ENCODE measurements at places on chromosomes 6 and 20.

- no peak for DNase-seq
These were observed 81.8 kb downstream of the KIF16B start for GRCh38 chr20:16491294-16491905.

DNA sequence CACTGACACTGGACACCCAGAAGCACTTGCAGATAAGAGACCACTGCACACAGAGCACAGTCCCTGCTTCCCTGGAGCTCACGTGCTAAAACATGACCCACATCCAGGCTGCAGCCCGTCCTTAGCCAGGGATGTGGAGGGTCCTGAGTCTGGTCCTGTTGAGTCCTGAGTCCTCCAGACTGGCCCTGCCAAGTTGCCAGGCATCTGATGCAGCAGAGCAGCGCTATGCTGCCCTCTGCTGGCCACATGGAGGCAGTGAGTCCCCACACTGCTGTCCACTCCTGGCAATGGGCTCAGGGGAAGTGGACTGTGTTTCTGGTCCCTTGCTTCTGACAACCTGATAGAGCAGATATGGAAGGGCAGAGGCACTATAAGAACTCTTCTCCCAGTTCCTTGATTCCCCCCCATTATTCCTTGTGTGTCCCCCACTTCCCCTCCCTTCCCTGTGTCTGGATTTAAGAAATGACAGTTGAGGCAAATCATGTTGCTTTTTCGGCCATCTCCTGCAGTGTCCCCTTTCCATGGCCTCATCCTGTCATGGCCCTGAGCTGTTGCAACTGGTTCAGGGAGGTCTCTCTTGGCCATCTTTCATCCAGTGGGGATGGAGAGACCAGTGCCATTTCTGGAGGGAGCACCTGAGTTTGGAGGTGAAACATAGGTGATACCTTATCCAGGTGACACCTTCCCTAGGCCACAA, 86.0 kb downstream of the DHX35 start:
- peak; percentile 40 for DNase-seq

- DNase-seq = peak; percentile 36
These were observed 18.0 kb upstream of the DEFB129 start for GRCh38 chr20:208942-209566.

DNA sequence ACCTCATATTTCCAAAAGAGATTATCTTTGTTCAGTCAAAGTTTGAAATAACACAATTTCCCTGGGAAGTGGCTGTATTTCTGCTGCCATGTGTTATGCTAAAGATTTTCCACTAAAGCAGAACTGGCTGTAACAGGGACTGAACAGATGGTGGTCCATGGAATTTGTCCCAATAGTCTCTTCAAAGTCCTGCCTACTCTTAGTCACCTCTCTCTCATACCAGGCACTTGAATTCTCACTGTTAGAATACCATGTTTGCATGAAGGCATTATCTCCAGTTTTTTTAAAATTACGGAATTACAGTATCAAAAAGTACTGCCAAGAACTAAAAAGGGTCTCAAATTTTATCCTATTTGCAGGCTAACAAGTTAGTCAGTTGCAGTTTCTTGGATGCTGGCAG, 105.0 kb upstream of the HDDC2 start:
- no peak for DNase-seq

DNA sequence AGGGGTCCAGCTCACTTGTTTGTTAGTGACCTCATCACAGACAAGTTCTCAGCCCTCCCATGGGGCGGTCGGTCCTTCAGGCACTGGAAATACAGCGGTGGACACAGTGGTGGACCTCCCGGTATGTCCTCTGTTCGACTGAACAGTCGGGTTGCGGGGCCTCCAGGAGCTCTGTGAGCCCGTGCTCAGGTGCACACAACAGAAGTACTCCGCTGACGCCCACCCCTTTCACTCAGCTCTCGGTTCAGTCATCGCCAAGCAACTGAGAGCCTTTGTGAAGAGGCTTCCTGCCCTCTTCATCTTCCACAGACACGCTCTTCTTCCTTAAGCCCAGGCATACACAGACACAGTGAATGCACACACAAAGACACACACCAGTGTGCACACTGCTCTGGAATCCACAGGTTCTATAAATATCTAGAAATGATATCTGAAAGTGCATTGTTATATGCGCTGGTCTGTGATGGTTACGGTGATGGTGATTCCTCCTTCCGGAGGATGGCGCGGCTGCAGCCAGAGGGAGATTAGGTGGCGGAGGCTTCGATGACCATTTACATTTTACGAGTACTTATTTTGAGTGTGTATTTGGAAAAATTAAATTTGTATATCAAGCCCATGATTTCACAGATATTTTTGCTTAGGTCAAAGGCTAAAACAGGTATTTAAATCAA, 46.8 kb upstream of the BHLHE23 start:
- no peak for DNase-seq

DNA sequence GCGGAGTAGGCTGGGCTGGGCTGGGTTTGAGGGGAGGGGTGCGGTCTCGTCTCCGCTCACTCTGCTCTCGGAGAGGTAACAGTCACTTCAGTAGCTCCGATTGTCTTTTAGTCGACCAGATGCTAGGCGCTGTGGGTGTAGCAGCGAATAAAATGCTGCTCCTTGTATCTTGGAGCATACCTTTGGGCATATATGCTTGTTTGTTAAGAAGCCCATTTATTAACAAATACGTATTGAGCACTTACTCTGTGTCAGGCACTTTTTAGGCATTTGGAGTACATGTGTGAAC, 545 bp downstream of the ACTR5 start:
- DNase-seq = no peak

DNA sequence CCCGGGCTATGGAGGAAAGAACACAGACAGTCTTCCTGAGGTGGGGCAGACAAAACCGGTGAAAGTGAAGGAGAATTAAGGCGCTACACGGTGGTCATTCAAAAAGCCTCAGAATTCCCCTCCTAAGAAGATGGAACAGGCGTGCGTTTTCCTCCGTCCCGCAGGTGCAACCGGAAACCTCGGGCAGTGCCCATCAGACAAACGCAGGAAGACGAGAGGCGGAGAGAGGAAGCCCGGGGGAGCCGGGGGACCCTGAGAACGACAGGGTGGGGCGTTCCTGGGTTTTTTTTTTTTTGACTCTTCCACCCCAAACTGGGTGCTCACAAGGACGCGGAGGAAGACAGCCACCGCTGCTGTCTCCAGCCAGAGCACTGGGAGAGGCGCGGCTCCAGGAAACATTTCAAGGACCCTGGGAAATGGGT, 25.4 kb downstream of the TTLL2 start:
- DNase-seq = no peak

- no peak for DNase-seq
These were observed 883 bp upstream of the DBNDD2 start for GRCh38 chr20:45407067-45407745.

GRCh38 chr6:83708546-83708969, 343 bp downstream of the SNAP91 start:
- DNase-seq = no peak

DNA sequence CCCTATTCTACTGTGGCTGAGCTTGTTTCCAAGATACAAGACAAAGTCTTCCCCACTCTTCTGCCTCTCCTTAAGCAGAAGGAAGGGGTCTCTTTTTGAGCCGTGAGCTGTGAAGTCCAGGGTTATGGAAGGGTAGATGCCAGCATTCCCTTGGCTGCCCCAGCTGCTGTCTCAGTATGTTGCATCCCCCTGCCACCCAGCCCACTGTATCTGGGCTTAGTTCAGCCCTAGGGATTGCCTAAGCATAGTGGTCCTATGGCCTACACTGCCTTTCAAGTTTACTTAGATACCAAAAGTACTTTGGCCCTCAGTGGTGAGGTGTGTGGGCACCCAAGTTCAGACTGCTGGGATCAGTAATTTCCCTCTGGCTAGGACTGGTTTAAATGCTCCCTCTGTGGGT, 421.9 kb upstream of the KHDRBS2 start:
- DNase-seq = no peak

DNA sequence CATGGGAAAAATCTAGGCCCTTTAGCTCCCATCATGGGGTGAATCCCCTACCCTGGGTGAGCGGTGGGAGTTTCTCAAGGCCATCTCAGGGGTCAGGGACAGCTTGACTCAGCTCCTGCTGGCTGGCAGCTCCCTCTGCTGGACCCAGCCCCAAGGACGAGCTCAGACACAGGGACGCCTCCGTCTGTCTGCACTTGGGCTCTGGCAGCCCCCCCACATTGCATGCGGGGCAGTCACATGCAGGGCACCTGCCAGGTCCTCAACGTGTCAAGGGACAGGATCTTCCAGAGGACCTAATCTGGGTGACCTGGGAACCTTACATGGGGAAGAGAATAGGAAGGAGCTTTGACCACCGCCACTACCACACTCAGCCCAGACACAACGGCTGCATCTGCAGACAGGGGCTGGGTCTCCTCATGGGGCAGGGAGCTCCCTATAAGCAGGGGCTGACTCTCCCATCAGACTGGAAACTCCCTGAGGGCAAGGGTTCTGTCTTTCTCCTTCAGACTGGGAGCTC, 173.4 kb downstream of the MRPL14 start:
- DNase-seq = no peak

- no peak for DNase-seq
These were observed 231.9 kb downstream of the CLIC5 start for GRCh38 chr6:45783716-45784115.

DNA sequence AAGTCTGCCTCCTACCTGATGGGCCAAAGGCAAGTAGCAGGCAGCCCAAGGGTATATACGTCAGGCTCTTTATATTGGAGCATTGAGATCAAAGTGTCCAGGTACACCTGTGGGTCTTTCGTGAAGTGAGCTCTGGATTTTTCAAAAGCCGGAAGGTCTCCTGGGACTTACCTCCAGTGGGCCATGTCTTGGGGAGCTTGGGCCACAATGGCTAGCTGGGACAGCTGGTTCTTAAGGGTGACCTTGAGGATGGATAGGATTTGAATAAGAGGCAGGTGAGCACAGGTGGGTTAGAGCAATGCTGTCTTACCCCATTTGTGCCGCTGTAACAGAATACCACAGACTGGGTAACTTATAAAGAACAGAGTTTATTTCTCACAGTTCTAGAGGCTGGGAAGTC, 153.4 kb downstream of the CDC5L start:
- no peak for DNase-seq

DNA sequence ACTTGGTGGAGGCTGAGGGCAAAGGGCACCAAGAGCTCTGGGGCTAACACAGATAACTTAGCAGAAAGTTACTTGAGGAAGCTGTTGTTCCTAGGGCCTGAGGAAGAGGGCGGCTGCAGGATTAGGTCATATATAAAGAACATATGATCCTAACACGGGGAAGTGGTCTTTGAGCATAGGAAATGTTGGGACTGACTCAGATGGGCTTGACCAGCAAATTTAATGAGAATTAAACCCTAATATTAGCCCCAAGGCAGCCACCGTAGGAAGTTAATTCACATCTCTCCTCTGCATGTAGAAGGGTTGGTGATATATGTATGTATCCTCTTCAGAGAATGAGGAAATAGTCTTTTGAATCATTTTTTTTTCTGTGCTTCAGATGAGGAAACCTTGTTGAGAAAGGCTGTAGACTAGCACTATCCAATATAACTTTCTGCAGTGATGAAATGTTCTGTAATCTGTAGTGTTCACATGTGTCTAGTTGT, 9.2 kb upstream of the ZBTB9 start:
- no peak for DNase-seq

GRCh38 chr6:6248651-6249050, 71.8 kb downstream of the F13A1 start:
- no peak for DNase-seq

- DNase-seq = no peak
These were observed 17.9 kb downstream of the DSTN start for GRCh38 chr20:17587824-17588223.

DNA sequence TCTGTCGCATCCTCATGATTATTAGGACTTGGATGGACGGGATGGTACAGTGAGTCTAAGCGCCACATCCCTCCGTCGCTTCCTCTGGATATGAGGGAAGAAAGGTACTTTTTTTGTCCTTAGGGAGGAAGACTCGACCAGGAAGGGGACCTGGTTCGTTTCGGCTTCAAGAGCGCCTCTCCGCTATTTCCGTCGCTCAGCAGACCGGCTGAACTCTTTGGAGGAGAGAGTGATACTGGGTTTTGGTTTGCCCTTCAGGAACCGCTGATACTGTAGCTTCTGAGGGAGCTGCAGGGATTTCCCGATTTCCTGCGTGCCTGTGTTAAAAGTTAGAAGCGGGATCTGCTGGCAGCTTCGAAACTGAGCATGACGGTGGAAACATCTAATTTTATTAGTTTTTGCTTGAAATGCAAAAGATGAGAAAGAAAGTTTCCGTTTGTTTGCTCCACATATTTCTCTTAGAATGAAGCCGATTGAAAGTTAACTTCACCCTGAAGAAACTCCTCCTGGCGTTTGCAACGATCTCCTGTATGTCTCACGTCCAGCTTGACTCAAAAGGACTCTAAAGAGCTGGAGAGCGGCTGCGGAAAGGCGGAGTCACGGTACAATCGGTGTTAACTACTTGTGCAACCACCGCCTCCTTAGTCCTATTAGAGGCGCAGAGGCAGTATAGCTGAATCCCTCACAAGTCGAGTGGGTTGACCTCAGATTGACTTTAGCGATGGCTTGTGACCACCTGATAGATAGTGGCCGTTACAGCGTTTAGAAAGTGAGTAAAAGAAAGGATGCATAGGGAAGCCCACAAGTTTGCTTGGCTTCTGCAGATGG, 129.4 kb downstream of the TRIM27 start:
- no peak for DNase-seq

DNA sequence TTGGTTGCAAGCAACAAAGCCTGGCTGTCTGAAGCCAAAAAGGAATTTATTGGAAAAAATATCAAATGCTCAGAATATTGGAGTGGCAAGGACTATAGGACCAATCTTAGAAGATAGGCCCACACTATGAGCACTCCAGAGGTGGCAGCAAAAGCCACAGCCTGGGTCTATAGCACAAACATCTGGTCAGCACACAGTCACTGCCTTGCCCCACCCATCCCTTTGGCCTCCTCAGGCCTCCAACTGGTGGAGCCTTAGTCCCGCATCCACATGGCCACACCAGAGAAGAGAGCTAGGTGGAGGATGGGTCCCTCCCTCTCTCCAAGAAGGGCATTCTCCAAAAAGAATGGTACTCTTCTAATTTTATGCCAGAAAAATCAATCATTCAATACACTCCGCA, 14.0 kb downstream of the NUDT3 start:
- DNase-seq = no peak

- no peak for DNase-seq
These were observed 28.7 kb downstream of the IGF2R start for GRCh38 chr6:159997498-159998101.

DNA sequence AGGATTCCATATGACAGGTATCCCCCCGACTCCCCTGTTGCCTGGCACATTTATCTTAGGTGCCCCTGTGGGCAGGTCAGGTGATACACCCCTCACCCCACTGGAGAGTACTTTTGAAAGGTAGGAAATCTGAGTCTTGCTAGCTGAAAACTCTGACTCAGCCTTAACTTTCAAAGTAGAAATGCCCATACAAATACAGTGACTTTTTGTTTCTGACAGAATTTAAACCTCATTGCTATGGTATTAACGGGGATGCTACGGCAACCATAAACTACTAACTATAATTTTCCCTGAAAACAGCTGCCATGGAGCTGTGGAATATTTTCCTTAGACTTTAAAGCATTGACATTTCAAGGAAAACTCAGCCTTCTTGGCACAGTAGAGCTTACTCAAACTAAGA, 536.0 kb downstream of the RFPL4B start:
- DNase-seq = no peak

DNA sequence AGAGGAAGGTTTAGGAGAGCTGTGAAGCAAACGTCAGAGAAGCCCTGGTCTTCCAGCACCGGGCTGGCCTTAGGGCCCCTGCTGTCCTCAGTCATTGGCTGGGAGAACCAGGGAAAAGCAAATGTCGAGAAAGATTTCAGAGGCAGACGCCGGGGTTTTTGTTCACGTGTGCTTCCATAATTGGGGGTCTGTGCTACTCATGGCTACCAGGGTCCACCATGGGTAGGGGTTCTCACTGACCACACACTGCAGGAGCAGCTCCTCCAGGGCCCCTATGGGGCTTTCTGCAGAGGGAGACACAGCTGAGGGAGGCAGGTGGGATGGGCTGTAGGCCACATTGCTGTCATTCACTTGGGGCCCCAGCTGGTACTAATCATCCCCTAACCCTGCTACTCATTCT, 291.8 kb upstream of the FOXQ1 start:
- DNase-seq = no peak

Data from fibroblast of skin of left quadriceps (primary cell).